ENCODE measurements at places on chromosomes 5 and 9.

- no peak for DNase-seq
Measured at GRCh38 chr9:33460854-33461253, 12.9 kb downstream of the NOL6 start.

- DNase-seq = no peak
Measured at GRCh38 chr5:67081261-67081660, 115.3 kb downstream of the CD180 start.

GRCh38 chr9:10700915-10701314 lies 88.1 kb upstream of the PTPRD start:
- DNase-seq = no peak

DNA sequence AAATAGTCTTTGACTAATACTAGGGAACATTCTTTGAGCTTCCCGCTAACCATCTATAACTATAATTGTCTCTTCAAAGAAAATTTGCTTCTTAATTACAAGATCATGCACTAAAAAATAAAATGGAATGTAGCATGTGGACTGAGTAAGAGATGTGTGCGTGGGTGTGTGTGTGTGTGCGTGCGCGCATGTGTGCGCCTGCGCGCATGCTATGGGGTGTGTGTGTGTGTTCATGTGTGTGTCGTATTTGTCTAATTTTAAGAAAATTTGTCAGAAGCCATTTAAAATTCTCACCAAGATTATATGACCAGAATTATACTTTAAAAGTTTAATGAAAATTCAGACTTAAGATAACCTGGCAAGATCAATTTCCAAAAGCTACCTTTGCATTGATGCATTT lies 593.0 kb downstream of the ACTL7B start:
- DNase-seq = no peak

- no peak for DNase-seq
Measured at GRCh38 chr5:148147415-148147814, 20.9 kb upstream of the SPINK14 start.

- DNase-seq = peak; percentile 55
Measured at GRCh38 chr9:129383561-129384490, 205.8 kb upstream of the IER5L start.

DNA sequence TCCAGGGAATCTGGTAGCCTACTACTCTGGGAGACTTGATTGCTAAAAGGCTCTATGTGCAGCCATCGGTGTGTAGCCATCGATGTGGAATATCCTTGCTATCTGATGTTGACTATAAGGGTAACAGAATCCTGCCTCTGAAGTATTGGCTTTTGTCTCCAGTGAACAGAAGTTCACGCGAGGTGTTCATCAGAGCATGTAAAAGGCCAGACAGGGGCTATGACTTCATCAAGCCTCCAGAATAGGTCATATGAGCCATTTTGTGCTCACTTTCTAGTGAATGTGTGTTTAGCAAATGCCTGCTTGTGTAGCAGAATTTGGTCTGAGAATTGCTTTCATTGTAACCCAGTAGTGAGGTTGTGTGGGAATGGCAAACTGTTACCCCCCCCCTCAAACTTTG lies 66.8 kb upstream of the RAD23B start:
- no peak for DNase-seq

DNA sequence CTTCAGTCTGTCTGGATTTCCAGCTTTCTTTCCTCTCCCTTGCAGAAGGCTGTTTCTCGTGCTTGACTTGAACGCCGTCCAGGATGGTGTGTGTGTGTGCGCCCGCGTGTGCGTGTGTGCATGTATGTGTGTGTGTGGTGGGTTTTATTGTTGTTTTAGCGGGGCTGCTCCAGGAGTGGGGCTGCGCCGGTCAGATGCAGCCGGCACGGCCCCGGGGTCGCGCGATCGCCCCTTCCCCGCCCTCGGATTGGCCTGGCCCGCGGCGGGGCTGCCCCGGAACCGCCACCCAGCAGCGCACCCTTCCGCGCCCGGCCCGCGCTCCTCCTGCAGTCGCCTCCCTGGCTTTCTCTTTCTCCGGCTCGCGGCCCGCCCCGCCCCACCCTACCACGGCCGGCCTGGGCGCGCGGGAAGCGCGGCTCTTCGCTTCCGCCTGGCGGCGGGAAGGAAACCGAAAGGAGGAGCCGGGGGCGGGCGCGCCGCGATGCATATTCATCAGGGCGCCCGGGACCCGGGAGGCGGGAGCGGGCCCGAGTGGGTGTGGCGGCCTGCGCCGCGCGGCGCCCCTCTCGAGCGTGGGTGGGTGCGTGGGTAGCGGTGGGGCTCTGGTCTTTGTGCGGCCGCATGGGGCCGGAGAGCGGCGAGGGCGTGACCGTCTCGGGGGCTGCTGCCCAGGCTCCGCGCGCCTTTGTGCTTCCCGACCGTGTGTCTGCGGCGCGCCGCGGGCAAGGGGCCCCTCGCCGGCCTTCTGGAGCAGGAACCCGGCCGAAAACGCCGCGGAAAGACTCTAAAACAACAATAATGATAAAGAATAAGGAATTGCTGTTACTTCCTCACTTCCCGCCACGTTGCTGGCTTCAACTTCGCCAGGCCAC lies 8.5 kb upstream of the NFIB start:
- peak; percentile 75 for DNase-seq

GRCh38 chr9:135779571-135779970 lies 77.6 kb downstream of the KCNT1 start:
- DNase-seq = peak; percentile 64

DNA sequence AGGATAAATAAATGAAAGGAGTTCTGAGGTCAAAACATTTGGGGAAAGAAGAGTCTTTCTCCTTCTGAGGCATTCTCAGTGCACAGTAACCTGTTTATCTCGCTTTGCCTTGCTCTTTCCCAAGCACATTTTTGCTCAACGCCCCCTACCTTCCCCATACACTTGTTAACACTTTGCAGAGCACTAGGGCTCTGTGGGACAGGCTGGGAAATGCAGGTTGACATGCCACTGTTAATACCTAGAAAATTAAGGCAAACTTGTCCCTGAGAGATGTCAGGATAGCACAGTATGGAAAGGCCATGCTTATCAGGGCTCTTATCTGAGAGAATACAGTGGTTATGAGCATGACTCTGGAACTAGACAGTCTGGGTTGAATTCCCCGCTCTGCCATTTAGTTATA lies 152.0 kb downstream of the DOCK8 start:
- DNase-seq = no peak

- no peak for DNase-seq
Measured at GRCh38 chr5:27821681-27822080, 783.3 kb upstream of the CDH9 start.

GRCh38 chr5:141639357-141640050 lies 2.7 kb downstream of the RELL2 start:
- no peak for DNase-seq

DNA sequence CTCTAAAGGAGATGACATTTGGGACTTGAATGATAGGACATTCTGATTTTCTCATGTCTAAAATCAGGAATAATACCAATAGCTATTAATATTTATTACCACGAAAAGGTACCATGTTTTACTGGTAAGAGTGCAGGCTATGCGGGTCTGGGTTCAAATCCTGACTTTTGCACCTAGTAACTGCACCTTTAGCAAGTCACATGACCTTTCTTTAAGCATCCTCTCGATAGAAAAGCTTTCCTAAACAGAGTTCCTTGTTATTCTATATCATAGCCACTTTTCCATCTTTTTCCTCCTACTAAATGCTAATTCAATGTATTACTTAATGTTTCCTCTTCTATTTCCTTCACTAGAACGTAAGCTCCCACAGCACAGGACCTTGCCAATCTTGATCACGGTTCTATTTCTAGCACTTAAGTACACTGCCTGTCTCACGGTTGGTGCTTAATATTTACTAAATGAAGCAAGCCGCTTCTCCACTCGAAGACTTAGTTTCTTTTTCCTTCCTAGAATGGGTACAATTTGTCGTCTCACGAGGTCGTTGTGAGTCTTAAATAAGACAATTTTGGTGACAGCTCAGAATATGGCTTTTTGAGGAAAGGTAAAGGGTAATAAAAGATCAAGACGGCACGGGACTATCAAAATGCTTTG lies 816 bp downstream of the RBM18 start:
- peak; percentile 12 for DNase-seq

DNA sequence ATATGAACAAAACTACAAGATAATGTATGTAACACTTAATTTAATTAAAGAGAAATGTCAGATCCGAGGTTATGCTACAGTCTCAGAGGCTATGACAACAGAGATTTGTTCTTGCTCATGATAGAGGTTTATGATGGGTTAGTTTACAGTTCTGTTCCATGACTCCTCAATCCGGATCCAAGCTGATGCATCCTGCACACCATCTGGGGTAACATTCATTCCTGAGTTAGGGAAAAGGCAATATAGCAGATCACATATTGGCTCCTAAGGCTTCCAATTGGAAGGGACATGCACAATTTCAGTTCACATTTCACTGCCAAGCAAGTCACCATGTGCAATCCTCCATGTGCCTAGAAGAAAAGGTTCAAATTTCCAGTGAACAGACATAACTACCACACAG lies 40.4 kb downstream of the ABLIM3 start:
- no peak for DNase-seq

GRCh38 chr5:106566031-106566430 lies 1104.7 kb downstream of the EFNA5 start:
- DNase-seq = no peak

- DNase-seq = no peak
Measured at GRCh38 chr5:139646912-139647505, 1.1 kb upstream of the CXXC5 start.

DNA sequence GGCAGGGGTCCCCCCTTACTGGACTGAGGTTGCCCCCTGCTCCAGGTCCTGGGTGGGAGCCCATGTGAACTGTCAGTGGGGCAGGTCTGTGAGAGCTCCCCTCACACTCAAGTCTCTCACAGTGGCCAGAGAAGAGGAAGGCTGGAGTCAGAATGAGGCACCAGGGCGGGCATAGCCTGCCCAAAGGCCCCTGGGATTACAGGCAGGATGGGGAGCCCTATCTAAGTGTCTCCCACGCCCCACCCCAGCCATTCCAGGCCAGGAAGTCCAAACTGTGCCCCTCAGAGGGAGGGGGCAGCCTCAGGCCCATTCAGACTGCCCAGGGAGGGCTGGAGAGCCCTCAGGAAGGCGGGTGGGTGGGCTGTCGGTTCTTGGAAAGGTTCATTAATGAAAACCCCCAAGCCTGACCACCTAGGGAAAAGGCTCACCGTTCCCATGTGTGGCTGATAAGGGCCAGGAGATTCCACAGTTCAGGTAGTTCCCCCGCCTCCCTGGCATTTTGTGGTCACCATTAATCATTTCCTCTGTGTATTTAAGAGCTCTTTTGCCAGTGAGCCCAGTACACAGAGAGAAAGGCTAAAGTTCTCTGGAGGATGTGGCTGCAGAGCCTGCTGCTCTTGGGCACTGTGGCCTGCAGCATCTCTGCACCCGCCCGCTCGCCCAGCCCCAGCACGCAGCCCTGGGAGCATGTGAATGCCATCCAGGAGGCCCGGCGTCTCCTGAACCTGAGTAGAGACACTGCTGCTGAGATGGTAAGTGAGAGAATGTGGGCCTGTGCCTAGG lies at the start of gene CSF2:
Gene CSF2, plus strand, starts transcription at position 559 of the 783 bp plus-strand sequence. Its CDS starts 35 bp downstream, at position 594.
- no peak for DNase-seq

DNA sequence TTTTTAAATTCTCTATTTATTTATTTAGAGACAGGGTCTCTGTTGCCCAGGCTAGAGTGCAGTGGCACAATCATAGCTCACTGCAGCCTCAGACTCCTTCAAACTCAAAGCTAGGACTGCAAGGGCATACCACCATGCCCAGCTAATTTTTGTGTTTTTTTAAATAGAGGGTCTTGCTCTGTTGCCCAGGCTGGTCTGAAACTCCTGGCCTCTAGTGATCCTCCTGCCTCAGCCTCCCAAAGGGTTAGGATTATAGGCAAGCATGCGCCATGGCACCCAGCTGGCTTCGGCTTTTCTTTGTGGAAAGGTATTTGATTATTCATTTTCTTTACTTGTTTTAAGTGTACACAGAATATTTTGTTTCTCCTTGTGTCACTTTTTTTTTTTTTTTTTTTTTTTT lies 5.2 kb downstream of the ZNF346 start:
- no peak for DNase-seq

DNA sequence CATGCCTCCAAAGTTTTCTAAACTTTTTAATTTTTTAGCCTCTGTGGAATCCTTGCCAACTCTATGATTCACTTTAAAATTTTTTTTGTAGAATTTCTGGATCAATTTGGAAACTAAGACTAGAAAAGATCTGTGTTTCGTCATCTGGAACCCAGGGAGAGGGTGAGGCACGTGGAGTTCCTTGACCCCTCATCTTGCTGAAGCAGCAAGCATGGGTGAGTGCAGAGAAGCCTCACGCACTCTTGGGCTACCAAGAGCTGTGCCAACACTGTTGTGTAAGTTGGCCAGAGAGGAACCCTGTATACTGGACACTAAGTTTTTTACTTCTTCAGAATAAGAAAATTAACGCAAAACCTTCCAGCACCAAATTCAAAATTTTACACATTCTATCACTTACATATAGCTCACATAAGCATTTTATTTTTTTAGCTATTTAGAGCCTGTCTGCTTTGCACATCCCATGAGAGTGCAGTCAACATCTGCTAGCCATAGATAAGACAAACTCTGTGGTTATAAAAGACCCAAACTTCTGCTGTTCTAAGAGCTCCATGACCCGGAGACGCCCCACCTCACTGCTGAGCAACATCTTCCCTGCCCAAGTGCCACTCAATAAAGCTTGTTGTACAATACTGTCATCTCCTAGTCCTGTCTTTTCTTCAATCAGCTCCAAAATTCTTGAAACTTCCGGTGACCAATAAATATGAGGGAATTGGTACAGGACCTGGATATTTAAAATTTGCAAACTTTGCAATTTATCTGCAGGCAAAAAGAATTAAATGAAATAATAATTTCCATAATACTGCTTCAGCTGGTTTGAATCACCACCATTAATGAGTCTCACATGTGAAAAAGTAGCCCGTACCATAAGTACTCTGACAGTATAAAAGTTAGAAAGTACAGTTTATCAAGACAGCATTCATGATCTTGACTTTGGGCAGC lies 69.7 kb upstream of the ADCY2 start:
- no peak for DNase-seq

- peak; percentile 42 for DNase-seq
Measured at GRCh38 chr5:150026682-150027172, 26.2 kb downstream of the HMGXB3 start.

DNA sequence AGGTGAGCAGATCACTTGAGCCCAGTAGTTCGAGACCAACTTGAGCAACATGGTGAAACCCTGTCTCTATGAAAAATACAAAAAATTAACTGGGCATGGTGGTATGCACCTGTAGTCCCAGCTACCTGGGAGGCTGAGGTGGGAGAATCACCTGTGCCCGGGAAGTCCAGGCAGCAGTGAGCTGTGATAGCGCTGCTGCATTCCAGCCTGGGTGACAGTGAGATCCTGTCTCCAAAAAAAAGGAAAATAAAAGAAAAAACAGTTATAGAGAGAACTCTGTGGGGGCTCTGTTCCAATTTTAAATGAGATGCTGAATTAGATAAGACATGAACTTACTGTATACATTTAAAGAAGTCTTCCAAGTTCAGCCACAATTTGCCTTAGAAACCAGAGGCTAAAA lies 44.2 kb downstream of the SLC38A9 start:
- DNase-seq = no peak

GRCh38 chr9:86481466-86481865 lies 127.3 kb upstream of the TUT7 start:
- DNase-seq = no peak

DNA sequence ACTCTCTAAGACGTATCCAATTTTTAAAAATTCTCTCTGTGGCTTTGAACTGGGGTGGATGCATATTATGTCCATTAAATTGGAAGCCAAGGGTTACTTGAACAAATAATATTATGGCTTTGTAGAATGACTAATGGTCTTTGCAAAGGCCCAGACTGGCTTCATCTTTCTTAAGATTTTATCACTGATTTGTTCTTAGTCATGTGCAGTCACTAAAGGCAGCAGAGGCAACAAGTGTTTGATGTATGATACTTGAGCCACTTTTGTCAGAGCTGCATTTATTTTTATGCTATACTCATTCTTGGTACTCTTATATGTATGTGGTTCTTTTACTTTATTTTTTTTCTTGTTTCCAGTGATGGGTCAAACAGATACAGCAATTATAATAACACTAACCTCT lies 152.2 kb downstream of the NR2F1-AS1 start:
- no peak for DNase-seq

All from cerebellar cortex (tissue), 1 donor.